ENCODE measurements at places on chromosomes 5 and 9. TPM values are rescaled to one million over a fixed set of nuclear protein-coding genes. Genes with fewer than 3 reads are reported as not detected.

DNA sequence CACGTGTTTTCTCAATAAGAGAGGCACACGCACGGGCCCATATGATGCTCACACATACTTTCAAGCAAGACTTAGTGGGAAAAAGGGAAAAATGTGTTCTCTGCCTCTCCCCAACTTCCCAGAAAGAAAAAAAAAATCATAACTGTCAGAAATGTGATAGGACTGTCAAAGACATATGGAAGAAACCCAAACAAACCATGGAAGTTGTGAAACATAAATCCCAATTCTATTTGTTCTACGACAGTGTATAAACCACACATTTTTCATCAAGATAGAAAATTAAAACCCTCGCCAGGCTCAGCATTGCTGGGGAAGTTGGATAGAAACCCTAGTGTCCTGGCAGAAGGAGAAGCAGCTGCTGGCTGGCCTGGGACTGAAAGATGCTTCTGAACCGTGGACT lies 211.9 kb downstream of the PAX5 start:
- DNase-seq, result no peak

- no peak for DNase-seq
Measured at GRCh38 chr5:1725641-1726468, 73.8 kb downstream of the MRPL36 start.

DNA sequence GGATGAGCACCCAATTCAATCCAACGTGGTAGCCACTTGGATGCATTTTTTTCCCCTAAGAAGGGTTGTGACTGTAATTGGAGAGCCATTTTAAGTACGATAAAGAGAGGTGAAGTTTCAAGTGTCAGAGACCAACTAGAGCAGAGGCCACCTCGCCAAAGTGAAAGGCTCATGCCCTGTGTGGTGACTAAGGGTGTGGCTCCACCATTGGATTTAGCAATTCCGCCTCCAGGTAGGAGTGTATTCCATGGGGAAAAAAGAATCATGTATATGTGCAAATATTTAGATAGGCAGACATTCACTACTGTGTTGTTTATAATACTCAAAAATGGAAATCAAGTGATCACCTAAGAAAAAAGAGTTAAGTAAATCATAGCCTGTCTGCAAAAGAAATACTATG lies 53.1 kb upstream of the S1PR3 start:
- no peak for DNase-seq

DNA sequence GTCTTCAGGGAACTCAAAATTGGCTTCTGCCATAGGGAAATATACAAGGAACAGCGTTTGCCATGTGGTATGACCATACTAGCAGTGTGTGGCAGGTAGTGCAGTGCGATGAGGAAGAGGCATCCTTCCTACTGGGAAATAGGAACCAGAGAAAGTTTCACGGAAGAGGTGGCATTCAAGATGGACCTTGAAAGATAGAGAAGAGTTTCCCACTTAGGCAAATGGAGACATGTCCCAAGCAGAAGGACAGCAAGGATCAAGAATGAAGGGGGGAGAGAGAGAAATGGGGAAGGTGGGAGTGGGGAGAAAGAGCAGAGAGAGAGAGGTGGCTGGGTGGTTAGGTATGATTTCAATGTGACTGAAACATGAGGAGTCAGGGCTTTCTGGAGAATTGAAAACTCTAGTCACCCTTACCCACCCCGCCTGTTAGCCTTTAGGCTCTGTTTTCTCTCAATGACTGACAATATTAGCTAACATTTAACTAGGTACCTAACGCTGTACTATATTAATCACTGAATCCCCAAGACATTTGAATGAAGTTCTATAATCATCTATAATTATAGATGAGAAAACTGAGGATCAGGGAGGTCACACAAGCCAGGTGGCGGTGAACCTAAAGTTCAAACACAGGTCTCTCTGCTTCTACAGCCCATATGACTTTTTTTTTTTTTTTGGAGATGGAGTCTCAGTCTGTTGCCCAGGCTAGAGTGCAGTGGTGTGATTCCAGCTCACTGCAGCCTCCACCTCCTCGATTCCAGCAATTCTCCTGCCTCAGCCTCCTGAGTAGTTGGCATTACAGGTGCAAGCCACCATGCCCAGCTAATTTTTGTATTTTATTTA lies 171.3 kb downstream of the NR3C1 start:
- DNase-seq, result no peak

DNA sequence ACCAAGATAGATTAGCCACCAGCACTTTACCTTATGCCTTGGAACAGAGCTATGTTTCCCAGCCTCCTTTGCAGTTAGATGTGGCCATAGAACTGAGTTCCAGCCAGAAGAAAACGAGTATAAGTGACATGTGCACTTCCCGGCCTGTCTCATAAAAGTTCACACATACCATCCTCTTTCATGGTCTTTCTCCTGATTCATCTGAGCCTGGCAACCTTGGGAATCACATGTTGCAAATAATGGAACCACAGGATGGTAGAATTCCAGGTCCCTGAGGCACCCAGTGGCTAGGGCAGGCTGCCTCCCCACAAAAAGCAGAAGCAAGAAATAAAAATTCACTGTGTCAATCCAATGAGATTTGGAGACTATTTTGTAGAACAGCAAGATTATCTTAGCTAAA lies 128.1 kb downstream of the PDE4D start:
- no peak for DNase-seq

DNA sequence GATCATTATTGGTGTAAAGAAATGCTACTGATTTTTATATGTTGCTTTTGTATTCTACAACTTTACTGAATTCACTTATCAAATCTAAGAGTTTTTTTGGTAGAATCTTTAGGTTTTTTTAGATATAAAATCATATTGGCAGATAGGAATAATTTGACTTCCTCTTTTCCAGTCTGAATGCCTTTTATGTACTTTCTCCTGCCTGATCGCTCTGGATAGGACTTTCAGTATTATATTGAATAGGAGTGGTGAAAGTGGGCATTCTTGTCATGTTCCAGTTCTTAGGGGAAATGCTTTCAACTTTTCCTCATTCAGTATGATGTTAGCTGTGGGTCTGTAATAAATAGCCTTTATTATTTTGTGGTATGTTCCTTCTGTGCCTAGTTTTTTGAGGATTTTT lies 8.3 kb downstream of the AHRR start:
- DNase-seq, result no peak

GRCh38 chr5:110951373-110951791 lies 120.1 kb upstream of the TSLP start:
- no peak for DNase-seq

- DNase-seq, result no peak
Measured at GRCh38 chr5:95730011-95730700, 980 bp upstream of the RHOBTB3 start.

- peak; percentile 47 for DNase-seq
Measured at GRCh38 chr9:135520916-135521607, at the start of gene LCN1. Gene LCN1 (plus strand): TSS chr9:135521440. CDS start chr9:135521498, 58 bp downstream.

DNA sequence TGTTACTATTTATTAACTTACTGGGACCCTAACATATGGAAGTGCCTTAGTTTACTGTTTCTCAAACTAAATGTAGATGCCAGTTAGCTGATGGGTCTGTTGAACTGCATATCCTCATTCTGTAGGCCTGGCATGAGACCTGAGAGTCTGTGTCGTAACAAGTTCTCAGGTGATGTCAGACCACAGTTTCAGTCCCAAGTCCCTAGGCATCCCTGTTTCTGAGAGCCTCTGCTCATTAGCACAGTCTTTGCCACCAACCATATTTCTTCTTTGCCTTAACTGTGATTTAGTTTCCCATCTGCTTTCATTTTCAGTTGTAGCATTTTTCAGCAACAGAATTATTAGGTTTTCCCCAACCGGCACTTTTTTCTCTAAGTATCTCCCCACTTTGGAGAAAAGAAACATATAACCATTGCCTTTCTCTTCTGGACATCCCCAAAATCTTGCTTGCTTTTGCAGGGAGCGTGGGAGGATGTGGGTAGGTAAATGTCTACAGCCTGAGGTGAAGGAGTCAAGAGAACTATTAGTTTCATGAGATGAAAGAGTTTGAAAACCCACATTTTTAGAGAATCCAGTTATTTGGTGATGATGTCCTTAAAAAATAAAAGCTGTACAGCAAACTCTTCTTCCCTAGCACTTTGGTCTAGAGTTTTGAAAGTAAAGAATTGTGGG lies 74.6 kb downstream of the NUDT12 start:
- DNase-seq, result no peak

DNA sequence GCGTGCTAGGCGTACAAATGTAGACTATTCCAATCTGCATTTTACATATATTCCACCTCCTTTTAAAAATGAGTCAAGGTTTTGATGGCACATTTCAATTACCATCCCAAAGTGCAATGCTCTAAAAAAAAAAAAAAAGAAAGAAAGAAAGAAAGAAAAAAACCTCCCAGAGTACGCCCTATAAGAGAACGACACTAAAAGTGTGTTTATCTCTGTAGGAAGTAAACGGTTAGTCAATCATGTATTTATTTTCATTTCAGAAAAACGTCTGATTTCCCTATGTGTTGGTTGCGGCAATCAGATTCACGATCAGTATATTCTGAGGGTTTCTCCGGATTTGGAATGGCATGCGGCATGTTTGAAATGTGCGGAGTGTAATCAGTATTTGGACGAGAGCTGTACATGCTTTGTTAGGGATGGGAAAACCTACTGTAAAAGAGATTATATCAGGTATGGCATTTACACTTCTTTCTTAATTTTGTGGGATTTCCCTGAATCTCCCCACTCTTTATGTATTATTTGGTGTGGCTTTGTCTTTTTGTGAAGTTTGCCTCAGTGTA lies 1.1 kb downstream of the ISL1 start:
- DNase-seq, result no peak

DNA sequence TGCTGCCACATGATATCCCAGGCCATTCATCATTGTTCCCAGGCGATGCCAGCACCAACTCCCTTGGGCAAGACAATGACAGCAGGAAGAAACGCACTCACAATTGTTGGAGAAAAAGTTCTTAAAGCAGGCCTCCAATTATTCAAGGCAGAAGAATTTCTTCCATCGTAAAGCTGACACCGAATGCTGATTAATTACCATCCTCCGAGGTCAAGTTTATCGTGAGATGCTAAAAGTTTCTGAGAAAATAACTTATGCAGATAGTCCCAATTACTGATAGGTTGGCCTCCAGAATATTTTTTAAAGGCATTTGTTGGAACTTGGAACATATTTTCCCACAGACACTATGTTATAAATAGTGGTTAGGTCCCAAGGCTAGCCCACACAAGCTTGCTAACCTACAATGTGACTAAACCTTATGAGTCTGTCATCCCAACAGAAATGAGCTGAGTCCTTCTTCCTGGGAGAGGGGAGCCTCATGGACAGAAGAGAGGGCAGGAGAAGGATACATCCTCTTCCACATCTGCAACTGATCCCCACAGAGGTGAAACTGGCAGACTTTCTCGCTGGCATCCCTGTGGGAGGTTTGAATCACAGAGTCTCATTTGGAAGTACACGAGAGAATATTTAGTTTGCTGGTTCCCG lies 202.4 kb upstream of the TBC1D2 start:
- DNase-seq, result no peak

DNA sequence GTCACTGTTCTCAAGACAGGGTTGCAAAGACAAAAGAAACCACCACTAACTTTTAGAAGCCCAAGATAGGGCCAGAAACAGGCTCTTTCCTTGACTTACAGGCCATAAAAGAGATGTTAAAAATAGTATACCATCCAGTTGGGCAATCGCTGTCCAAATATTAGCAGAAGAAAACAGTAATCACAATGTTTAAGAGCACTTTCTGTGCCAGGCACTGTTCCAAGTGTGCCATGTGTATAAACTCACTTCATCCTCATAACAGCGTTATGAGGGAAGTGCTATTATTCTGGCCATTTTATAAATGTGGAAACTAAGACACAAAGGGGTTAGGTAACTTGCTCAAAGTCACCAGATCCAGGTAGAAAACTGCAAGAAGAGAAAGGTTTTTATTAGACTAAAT lies 111.7 kb downstream of the KCNN2 start:
- no peak for DNase-seq

DNA sequence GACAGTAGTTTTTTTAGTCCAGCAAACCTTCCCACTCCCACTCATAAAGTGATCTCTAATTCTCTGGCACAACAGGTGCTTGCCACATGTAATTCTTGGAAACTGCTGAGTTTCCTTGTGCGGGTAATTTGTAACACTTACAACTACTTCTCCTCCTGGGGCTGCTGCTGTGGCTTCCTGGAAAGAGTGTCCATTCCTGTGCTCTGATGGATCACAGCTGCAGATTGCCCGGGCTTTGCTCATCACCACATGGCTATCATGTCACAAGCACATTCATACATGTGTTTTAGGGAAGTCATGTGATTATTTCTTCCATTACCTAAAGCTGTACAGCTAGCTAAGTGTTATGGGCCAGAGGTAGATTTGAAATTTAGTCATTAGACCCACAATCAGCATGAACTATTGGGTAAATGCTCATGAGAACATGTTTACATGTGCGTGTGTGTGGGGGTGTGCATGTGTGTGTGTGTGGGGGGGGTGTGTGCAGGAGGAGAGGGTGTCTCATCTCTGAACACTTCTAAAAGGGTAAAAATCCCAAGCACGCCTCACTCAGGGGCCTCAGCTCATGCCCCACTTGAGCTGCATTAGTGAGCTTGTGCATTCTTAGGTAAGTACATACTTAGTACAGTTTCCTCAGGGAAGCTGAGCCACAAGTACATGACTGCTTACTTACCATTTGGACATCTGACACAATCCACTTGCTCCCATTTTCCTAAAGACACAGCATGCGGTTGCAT lies 118.1 kb upstream of the CCDC112 start:
- DNase-seq, result no peak

DNA sequence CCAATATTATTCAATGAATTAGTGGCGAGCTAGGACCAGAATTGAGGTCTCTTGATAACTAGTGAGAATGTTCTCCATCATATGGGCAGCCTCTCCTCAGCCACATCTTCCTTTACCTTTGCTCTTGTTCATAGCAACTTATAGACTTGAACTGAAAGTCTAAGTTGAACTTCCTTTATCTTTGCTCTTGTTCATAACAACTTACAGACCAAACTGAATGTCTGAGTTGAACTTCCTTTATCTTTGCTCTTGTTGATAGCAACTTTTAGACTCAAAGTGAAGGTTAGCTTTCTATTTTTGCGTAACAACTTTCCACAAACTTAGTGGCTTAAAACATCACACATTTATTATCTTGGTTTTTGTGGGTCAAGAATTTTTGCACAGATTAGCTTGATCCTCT lies 146.4 kb upstream of the C9orf72 start:
- DNase-seq, result no peak

The LECT2 gene
- not detected for total RNA-seq

The PCDHGA3 gene
- total RNA-seq, result 1.9 TPM

The TMC1 gene
- total RNA-seq, result not detected

The CEMIP2 gene
- total RNA-seq, result 89.6 TPM

The SARDH gene
- total RNA-seq, result 3.0 TPM

The SOHLH1 gene
- not detected for total RNA-seq

The ORM2 gene
- not detected for total RNA-seq

The CER1 gene
- not detected for total RNA-seq
